ENCODE measurements at places on chromosomes 3 and 15.

GRCh38 chr3:113038328-113038727 lies 47.5 kb downstream of the GTPBP8 start:
- DNase-seq, result no peak

DNA sequence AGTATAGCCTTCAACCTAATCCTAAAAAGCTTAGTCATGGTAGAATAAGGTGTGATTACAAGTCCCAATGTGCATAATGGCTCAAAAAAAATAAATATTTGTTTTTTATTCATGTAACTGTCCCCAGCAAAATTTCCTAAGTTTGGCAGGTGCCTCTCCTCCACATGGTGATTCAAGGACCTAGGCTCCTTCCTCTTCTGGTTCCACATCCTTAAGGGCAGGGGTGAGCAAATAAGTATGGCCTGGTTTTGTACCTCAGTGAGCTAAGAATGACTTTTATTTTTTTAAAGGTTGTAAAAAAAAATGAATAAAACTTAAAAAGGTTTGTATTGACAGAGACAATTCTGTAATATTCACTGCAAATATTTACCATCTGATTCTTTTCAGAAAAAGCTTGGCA lies 343.5 kb upstream of the UBE2E2 start:
- no peak for DNase-seq

- DNase-seq, result no peak
Observed at GRCh38 chr15:26674467-26674866, 98.4 kb downstream of the GABRB3 start.

- peak; percentile 74 for DNase-seq
Observed at GRCh38 chr3:50324351-50325112, 2.0 kb upstream of the HYAL2 start.

DNA sequence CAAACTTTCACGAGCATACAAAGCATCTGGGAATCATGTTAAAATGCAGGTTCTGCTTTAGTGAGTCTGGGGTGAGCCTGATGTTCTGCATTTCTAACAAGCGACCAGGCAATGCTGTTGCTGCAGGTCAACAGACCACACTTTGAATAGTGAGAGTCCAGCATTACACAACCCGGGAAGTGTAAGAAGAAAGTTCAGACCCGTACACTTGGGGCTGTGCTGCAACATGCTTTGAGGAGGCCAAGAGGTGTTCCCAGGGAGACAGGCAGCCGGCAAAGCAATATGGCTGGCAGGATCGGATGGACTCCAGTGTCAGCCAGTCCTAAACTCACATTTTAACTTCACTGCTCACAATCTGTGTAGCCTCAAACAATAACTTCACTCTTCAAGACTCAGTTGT lies 134.2 kb downstream of the LIPC start:
- DNase-seq, result no peak

- no peak for DNase-seq
Observed at GRCh38 chr3:24225385-24225950, 269.2 kb downstream of the THRB start.

DNA sequence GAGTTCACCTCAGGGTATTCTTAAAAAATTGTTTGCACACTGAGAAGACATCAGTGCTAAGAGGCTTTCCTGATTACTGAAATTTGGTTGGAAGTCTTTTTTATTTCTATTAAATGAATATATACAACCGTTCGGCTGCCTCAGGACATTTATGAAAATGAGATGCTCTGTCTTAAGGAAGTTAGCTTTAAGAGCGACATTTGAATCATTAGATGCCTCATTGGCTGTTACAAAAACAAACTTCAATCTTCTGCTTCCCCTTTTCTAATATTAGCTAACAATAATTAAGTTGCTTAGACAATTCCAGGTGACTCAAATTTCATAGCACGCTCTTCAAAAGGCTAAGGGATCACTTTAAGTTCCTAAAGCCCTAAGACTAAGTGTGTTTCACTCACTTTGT lies 673.7 kb downstream of the FHIT start:
- DNase-seq, result no peak

- DNase-seq, result no peak
Observed at GRCh38 chr3:108590460-108590859, 938 bp downstream of the DZIP3 start.

DNA sequence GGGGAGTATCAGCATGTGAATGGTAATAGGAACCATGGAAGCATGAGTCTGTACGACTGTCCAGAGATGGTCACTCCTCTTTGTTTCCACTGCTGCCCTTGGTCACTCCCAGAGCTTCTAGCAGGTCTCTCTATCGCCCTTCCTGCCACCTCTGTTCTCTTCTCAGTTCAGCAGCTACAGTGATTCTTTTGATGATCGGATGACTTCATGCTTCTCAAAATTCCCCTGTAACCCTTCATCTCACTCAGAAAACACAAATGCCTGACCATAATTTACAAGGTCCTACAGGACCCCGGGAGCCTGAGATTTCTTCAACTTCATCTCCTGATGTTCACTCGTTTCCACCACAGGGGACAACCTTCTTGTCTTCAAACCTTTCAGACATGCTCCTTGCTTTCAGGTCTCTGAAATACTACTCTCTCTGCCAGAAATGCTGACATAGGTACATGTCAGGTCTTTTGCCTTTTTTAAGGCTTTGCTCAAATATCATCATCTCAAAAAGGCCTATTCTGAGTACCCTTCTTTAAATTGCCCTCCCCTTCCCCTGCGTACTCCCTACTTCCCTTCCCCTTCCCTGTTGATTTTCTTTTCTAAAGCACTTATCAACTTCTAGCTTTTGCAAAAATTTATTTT lies 42.1 kb upstream of the BHLHE40 start:
- no peak for DNase-seq

DNA sequence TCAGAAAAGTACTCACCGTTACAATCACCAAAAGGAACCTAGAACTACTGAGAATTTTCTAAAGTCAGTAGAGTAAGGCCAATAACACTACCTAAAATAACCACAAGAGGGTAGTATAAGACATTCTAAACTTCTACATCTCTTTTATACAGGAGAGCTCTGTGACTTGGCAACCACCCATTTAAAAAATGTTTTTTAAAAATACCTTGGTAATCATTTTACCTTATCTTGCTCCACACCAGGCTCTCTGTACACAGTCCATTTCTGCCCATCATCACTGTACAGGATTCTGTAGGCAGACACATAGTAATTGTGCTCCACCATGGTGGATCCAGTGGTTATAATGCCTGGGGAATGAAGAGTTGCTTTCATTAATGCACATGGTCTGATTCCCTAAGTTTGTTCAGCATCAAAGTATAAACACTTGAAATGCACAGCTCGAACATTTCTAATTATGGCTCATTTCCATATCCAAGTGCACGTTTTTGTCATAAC lies 54.5 kb downstream of the ST3GAL6 start:
- DNase-seq, result no peak

- DNase-seq, result no peak
Observed at GRCh38 chr15:70339571-70340493, 242.1 kb upstream of the TLE3 start.

- no peak for DNase-seq
Observed at GRCh38 chr3:33093847-33094246, 3.1 kb downstream of the GLB1 start.

DNA sequence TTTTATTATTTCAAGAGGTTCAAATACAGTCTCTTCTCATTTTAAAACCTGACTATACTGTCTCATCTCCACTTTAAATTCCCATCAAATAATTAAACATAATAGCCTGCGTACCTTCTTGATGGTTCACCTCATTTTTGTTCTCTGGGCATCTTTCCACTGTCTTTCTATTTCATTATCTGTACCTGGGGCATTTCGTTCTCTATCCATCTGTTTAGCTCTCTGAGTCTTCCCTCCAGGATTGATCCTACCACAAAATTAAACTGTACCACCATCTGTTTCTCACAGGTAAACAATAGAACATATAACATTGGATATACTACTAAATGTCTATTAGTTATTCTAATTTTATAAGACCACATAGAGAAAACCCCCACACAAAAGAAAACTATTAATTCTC lies 1331.4 kb downstream of the NSUN3 start:
- DNase-seq, result no peak

- no peak for DNase-seq
Observed at GRCh38 chr3:101011136-101011535, 17.9 kb upstream of the ABI3BP start.

GRCh38 chr15:80835336-80835735 lies 56.2 kb downstream of the CEMIP start:
- no peak for DNase-seq

DNA sequence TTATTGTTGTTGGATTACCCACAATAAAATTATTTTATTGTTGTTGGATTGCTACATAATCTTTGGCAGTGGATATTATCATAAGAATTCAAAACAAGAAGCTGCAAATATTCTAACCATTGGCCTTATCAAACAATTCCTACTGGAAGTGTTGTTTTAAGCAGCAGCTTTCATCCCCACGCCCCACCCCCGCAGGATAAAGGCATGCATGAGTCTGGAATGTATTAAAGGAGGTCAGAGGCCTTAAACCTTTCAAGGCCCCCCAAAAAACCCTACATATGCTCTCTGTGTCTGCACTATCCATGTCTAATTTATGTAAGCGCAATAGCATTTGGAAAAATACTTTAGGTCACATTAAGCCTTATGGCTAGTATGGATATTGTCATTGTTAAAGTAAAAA lies 23.1 kb downstream of the P3H2 start:
- no peak for DNase-seq

- no peak for DNase-seq
Observed at GRCh38 chr3:59563072-59563605, 513.3 kb upstream of the CFAP20DC start.

DNA sequence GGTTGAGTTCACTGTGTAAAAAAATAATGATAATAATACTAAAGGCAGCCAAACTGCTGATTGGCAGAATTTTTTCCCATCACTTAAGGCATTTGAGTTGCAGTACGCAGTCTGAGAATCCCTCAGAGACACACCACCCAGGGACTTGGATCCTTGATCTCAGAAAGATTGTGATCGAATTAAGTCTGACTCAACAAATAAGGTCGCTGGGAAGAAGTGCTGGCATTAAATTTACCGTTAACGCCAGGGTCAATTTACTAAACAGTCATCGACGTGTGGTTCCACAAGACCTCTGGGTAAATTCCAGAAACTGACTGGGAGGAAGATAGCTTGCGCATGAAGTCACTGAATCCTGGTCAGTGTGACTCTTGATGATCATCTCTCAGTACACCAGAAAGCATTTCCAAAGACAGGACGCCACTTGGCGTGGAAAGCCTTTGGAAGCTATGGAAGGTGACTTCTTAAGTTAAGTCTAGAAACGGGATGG lies 48.3 kb upstream of the CGNL1 start:
- DNase-seq, result no peak

- no peak for DNase-seq
Observed at GRCh38 chr3:113194823-113195401, 16.4 kb upstream of the BOC start.

GRCh38 chr3:180782195-180782984 lies 103.1 kb upstream of the CCDC39 start:
- no peak for DNase-seq

DNA sequence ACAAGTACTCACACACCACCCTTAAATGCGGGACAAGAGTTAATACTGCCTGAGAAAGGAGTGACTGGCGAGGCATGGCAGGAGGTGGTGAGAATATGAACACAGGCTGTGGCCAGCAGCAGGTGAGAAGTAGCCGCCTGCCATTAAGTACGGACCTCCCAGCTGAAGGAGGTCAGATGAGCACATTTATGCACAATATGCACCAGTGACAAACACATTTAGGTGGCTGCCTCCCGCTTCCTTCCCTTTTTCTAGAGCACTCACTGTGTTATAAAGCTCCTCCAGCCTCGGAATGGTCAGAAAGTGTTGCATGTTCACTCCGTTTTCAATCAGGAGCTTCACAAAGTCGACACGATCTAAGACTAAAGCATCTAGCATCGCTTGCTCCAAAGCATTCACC lies 52.4 kb downstream of the TRPM1 start:
- no peak for DNase-seq

- no peak for DNase-seq
Observed at GRCh38 chr15:56749982-56750381, 16.7 kb upstream of the ZNF280D start.

DNA sequence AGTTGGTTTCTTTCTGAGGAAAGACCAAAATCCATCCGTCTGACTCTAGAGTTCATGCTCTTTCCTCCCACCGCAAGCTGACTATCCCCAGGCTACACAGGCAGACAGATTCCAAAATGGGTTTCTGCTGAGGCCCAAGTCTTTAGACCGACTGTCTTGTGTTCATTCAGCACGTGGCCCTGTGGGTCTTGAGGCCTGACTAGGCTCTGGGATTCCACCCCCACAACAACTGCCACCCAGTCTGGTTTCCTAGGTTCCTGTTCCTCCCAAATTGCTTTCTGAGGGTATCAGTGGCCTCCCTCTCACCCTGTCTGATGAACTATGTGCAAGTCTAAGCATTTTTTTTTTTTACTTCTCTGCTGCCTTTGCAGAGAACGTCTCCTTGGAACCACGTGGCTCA lies 67.7 kb downstream of the CYP19A1 start:
- no peak for DNase-seq

GRCh38 chr3:188242436-188243123 lies 88.6 kb downstream of the LPP start:
- DNase-seq, result no peak

DNA sequence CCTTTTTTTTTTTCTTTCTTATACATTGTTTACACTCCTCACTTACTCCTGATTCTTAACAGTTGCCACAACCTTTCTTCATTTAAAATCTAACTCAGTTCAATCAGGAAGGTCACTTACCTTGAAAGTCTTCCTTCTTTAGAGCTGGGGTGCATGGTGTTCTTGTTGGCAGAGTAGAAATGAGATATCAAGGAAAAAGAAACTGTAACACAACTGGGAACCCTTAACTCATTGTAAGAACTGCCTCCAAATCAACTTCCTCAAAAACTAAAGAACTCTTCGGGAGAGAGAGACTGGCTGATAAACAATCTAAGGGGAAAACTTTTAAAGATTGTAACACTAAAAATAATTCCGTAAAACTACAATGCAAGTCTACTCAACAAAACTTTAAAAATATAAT lies 1.4 kb upstream of the APPL1 start:
- DNase-seq, result no peak

GRCh38 chr3:10322352-10322710 lies 1.4 kb upstream of the SEC13 start:
- no peak for DNase-seq

DNA sequence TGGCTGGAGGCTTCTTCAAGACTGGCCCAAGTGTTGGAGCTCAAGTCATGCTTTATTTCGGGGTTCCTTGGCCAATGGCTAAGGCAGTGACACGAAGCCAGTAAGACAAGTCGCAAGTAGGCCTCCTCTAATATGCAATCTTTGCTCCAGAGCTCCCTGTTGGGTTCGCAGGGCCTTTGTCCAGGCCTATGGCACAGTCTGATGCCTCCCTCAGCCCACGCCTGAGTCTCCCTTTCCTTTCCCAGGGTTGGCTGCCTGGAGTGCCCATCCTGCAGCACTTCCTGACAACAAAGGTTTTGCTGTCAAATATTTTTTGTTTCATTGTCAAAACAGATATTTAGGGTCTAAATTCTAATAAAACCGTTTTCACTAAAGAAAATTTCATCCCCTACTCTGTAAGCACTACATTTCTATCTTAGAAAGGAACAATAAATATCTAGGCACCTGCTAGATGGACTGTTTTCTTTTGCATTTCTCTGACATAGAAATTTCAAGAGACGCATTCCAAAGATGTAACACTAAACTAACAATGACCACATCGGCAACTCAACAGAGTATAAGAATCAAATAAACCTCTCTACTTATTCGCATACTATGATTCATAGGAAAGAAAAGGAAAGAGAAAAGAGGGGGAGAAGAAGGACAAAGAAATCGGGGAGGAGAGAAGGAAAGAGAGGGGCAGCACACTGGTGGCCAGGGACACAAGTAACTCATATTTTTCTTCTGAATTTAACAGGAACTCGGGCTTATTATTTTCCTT lies 393.1 kb upstream of the ATP11B start:
- no peak for DNase-seq

GRCh38 chr3:172946061-172946460 lies 195.0 kb downstream of the SPATA16 start:
- DNase-seq, result no peak

- DNase-seq, result no peak
Observed at GRCh38 chr3:141465221-141465620, 21.6 kb upstream of the RASA2 start.

Measured in activated T-cell treated with anti-CD3 and anti-CD28 coated beads, Interleukin-2, amount 50 U/mL, for 24 hours (primary cell).